ENCODE measurements at places on chromosomes 3 and 15.

DNA sequence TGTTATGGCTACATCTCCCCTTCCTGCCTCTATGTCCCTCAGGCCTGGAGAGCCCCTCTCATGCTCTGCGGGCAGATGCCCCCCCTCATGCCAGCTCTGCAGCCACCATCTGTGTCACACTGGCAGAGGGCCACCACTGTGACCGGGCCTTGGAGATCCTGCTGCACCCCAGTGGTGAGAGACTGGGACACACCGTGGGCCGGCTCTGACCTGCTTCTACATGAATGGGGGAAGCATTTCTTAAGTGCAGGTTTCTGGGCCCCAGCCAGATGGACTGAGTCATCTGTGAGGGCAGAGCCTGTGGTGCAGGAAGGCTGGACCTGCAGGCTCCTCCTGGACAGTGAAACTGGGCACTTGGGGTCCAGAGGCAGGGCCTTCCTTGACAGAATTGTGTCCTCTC, 4.8 kb downstream of the VWA5B2 start:
- DNase-seq: no peak

- DNase-seq: no peak
Observed at GRCh38 chr3:16449369-16449768, 64.1 kb downstream of the RFTN1 start.

GRCh38 chr3:60291115-60291514, 960.1 kb downstream of the FHIT start:
- no peak for DNase-seq

DNA sequence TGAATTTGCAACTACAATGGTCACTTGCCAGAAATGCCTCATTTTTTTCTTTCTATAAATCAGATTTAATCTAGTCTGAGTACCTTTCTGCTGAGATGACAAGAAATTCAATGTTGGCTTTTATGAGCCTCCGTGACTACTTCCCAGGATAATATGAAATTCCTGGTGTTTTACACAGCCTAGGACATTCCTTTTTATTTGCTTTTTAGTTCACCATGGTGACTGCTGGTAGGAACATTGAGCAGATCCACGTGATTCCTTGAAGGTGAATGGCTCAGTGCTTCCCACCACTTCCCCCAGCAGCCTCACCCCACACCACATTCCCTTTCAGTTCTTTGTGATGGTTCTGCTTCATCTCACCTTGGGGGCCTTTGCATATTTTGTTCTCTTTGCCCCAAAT, 4.3 kb upstream of the NPTN start:
- no peak for DNase-seq

- no peak for DNase-seq
Observed at GRCh38 chr3:169867584-169868210, 2.0 kb downstream of the LRRC31 start.

DNA sequence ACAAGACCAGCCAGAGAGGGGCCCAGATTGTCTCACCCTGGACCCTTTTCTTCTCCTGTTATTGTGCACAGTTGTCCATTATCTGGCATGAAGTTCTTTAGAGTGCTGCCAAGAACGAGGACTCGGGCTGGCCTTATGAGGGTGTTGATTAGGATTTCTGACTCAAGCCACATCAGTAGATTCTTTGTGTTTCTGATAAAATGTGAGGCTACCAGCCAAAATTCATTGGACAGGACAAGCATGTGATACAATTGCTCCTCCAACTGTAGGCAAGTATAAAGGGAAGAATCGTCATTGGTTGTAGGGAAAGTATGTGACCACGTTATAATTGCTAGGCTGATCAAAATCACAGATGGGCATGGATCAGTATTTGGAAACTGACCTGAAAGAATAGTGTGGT, 99.2 kb upstream of the TMC3 start:
- no peak for DNase-seq

DNA sequence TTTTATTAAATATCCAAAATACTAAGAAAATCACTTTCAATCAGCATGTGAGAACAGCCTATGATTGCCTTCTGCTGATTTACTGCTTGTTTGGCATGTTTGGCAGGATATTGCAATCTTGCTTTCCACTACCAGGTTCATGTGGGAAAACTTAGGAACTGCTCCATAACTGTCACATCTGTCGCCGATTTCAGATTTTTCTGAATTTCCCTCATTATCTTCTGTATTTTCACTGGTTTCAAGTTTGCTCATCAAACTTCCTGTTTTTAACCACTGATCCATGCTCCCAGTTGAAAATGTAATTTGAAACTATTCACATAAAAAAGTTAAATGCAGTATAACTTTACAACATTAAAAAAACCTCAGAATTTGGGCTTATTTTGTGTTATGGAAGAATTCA, 93.0 kb downstream of the NFKBIZ start:
- no peak for DNase-seq

All from hematopoietic multipotent progenitor cell treated with erythropoietin and hydrocortisone succinate and interleukin-3 and kit ligand, for 15 days (in vitro differentiated cells).